GM03348 (cell line): ENCODE measurements at places on chromosomes 13 and 19.
A peak's percentile ranks its signal among the peaks of the same experiment; 100 is the strongest.

DNA sequence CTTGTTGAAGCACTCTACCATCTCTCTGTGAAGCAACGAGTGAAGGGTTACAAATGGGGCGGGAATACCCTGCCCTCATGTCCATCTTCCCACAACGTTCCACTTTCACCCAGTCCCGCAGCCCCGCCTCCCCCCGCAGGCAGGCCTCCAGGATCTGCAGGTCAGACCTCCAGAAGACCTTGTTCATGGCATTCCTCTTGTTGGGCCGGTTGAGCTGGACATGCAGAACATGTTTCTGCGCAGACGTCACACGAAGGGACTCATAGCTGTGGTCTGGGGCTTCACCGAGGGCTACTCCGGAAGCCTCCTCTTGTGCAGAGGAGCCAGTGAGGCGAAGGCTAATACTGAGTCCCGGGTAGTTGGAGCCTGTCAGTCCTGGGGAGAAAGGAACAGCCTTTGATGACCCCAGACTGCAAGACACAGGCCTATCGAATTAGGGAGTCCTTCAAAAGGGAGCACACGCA, 420 bp downstream of the ECH1 start:
- DNase-seq, result peak; percentile 84

DNA sequence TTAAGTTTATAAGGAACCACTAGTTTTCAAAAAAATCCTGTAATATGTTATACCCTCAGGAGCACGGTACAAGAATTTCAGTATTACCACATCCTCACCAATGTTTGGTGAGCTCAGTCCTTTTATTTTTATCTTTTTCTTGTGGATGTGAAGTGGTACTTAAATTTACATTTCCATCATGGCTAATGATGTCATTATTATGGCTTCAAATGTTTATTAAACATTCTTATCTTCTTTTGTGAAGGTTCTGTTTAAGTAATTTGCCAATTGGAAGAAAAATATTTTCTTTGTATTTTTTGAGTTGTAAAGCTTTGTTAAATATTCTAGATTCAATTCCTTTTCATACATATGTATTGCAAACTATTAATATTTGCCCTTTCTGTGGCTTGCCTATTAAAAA, 291.0 kb downstream of the ENOX1 start:
- no peak for DNase-seq

GRCh38 chr19:9073806-9074205, 13.1 kb upstream of the OR1M1 start:
- DNase-seq, result no peak

GRCh38 chr13:113783966-113784644, 25.1 kb downstream of the TMEM255B start:
- DNase-seq, result no peak

- DNase-seq, result no peak
Observed at GRCh38 chr13:51122868-51123566, 11.9 kb upstream of the C13orf42 start.

DNA sequence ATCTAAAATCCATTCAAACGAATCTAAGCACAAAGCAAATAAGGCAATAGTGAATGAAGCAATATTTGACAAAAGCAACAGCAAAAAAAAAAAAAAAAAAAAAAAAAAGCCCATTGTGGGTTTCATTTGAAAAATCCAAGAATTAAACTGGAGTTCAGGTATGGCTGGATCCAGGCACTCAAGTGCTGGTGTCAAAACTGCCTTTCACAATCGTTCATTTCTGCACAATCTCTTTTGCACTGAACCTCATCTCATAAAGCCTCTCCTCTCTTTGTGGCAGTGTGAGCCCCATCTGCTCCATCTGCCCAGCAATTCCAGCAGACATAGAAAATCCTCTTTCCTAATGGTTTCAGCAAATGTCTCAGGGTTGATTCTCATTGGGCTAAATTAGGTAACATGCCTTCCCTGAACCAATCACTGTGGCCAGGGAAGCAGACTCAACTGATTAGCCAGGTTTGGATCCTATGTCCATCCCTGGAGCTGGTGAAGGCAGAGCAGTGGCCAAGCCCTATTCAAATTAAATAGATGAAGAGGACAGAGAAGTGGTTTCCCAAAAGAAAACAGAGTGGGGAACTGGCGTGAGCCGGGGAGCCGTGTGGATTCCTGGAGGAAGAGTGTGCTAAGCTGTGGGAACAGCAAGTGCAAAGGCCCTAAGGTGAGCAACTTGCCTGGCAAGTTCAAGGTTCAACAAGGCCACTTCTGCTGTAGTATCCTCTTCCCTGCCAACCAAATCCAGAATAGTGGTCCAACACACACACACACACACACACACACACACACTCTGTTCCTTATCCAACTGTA, 1.2 kb upstream of the HIF3A start:
- DNase-seq, result no peak

DNA sequence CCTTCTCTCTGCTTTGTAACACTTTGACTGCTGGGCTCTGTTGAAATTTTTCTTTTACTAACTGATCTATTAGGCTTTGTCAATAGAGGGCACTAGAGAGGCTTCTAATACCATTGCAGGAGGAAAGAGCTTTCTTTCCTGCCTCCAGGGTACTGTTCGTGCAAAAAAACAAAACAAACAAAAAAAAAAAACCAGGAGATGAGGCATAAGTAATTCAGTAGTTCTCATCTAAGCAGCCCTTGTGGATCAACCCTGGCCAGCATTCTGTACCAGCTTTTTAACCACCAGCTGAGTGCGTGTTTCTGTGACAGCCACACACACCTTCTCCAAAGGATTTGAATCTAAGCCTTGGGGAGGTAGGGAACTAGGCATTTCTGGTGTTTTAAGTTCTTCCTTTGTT, 1707.6 kb upstream of the SLC10A2 start:
- DNase-seq, result peak; percentile 6

- DNase-seq, result no peak
Observed at GRCh38 chr19:10184636-10185035, 10.1 kb downstream of the DNMT1 start.

DNA sequence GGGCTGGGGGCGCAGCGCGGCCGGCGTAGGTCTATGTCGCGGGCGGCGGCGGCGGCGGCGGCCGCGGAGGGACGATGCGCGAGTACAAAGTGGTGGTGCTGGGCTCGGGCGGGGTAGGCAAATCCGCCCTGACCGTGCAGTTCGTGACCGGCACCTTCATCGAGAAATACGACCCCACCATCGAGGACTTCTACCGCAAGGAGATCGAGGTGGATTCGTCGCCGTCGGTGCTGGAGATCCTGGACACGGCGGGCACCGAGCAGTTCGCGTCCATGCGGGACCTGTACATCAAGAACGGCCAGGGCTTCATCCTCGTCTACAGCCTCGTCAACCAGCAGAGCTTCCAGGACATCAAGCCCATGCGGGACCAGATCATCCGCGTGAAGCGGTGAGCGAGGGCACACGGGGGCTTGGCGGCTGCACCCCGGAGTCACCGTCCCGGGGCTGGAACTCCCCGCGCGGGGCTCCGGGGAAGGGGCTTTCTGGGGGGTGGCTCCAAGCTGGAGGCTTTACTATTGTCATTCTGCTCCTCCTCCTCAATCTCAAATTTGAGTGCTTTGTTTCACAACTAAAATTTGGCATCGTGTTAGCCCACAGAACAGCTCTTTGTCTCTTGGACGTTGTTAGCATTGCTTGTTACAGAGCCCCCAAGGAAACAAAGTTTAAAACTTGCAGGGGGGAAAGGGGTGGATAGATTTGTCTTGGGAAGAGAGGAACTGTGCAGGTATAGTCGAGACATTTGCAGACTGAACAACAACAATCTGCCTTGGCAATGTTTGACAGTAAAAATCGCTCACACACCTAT, 630 bp downstream of the RAP2A start:
- DNase-seq, result peak; percentile 7

DNA sequence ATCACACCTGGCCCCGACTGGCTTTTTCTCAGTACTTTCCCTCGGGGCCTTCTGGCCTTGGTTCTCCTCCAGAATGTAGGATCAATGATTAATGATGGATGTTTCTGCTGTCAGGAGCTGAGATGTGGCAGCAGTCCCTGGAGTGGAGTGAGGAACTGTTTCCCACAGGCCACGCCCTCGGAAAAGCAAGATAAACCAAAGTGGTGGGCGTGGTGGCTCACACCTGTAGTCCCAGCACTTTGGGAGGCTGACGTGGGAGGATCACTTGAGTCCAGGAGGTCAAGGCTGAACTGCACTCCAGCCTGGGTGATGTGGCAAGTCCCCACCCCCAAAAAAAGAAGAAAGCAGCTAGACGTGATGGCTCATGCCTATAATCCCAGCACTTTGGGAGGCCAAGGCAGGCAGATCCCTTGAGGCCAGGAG, 7.1 kb upstream of the SHFL start:
- DNase-seq, result no peak

- no peak for DNase-seq
Observed at GRCh38 chr13:39023316-39023715, 14.6 kb downstream of the PROSER1 start.

- DNase-seq, result no peak
Observed at GRCh38 chr13:20264271-20265018, 32.3 kb upstream of the GJB6 start.
